AG08395 (cell line): ENCODE measurements at places on chromosomes 11 and 22.
A peak's percentile ranks its signal among the peaks of the same experiment; 100 is the strongest.

DNA sequence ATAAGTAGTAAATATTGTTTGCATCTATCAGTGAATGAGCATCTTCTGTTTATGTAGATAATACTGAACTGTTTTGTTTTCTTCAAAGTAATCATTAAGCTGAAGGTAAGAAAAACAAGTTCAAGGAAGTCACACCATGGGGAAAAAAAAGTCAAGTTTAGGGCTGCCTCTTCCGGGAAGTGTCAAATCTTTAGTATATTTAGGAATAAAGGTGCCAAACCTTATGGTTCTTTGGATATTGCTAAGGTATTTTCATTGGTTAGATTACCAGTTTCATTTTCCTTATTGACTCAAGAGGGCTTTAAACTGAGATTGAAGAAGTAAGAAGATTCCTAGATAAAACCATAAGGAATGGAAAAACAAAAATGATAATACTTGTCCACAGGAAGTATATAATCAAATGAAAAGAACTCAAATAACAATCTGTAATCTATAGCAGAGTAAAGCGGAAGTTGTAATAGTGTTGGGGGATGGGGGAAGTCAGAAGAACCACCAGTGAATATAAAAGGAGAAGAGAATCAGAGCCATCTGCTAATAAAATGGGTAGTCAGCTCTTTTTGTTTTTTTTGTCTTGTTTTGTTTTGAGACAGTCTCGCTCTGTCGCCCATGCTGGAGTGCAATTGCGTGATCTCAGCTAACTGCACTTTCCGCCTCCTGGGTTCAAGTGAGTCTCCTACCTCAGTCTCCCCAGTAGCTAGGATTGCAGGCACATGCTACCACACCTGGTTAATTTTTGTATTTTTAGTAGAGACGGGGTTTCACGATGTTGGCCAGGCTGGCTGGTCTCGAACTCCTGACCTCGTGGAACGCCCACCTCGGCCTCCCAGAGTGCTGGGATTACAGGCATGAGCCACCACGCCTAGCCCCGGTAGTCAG lies 2.3 kb downstream of the ATM start:
- no peak for DNase-seq

DNA sequence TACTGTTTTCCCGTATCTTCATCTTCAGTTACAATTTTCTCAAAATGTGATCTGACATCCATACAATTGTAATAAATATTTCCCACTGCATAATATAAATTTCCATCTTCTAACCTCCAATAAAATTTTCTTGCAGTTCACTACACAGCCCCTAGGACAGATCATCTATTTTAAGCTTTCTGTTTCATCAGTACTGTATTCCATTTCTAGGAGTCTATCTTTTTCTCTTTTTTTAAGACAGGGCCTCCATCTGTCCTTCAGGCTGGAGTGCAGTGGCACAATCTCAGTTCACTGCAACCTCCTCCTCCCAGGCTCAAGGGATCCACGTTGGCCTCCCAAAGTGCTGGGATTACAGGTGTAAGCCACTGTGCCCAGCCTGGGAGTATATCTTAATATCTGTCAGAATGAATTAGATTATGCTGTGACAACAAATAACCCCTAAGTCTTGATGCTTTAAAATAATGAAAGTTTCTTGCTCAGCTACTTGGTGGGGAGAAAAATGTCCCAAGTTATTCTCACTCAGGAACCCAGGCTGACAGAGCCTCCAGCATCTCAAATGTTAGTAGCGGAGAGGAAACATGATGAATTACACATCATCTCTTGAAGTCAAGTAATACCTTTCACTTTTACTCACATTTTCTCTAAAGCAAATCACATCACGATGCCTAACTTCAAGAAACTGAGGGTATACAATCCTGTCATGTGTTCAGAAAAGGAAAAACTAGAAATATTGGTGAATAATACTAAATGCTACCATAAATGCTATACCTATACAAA lies 92.2 kb downstream of the BUD13 start:
- DNase-seq = no peak

DNA sequence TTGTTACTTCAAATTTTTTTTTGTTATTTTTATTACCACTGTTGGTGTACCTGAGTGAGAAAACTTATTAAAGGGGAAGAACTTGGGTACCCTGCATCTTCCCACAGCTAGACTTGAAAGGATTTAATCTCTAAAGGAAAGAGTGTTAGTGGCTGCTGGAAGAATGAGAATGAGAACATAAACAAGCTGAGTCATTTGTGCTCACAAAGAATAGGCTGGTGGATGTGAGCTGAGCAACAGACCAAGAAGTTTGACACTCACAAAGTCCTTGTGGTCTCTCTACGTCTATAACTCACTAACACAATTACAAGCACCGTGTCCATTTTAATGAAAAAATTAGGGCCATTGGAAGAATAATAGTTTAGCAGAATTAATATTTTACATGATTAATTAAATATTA lies 217.6 kb upstream of the ANO5 start:
- DNase-seq = no peak

GRCh38 chr11:74276581-74276980 lies 34.9 kb downstream of the P4HA3 start:
- peak; percentile 59 for DNase-seq

- peak; percentile 30 for DNase-seq
These were observed 76.3 kb downstream of the BUD13 start for GRCh38 chr11:116696381-116696941.

GRCh38 chr11:73242251-73243092 lies 24.4 kb downstream of the P2RY2 start:
- peak; percentile 90 for DNase-seq

DNA sequence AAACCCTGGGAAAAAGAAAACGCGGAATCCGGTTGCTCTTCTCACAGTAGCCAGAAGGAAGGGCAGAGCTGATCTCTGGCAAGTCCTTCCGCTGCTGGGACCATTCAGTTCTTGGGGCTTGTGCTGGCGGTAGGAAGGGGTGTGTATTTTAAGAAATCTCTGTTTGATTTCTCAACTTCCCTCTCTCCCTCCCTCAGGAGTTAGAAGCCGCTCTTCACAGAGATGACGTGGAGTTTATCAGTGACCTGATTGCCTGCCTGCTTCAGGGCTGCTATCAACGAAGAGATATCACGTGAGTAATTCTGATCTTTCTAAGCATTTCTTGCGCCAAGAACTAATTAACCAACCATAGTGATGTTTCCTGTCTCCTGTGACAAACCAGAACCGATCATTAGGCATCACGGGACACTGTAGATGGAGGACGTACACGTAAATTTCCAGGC lies 85.9 kb upstream of the SLC25A18 start:
- no peak for DNase-seq

DNA sequence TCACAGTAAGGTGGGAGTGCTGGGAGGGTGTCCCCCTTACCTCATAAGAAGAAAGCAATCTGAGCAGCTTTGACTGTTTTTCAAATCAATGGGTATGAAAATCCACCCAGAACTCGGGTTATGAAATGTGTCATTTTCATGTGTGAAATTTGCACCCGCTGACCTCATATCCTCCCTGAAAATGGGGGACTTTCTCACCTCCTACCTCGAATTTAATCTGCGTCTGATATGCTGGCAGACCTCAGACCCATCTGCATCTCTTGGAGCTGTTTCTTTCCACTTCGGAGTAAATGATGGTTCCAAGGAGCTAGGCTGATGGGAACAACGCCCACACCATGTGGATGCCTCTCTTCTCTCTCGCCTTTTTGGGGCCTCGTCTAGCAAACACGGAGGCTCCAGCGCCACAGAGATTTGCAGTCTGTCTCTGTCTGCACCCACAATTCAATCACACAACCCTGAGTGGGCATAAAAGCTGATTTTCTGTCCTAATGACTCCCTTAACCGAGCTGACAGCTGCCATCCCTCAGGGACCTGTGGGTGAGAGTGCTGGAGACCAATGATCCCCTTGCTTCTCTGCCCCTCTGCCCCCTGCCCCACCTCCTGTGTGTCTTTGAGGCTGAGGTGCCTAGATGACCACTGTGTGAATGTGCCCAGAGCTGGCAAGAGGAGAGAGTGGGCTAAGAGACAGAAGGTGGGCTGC lies 71.0 kb downstream of the TRIM29 start:
- no peak for DNase-seq

DNA sequence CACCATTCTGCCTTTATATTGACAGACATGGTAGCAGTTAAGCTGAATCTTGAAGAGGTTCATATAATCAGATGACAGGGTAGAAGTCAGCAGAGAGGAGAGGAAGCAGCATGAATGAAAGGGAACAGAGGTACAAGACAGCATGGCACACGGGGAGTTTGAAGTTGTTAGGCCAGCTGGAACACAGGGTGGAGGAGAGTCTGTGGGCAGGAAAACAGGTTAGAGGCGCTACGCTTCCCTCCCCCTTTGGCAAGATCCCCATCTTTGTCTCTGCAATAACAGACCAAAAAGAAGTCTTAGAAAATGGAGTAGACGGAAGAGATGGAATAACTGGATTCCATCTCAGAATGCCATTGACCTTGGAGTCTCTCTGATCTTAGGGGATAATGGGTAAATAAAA lies 20.0 kb upstream of the NDUFC2 start:
- no peak for DNase-seq

- no peak for DNase-seq
These were observed 31.2 kb downstream of the OTOG start for GRCh38 chr11:17578296-17578695.

DNA sequence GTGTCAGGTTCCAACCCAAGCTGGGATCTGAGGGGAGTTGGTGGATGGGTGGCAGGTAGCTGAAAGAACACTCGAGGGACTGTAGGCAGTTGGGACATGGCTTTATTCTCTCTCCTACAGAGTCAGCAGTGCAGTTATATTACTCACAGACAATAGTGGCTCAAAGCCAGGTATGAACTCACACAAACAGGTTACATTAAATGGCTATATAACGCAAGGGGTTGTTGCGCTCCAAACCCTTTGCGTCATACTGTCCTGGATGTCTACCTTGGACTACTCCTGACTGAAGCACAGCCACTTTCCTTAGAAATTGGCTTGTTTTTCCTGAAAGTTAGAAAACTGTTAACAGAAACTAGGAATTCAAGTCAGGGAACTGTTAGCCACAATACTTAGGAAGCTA lies 66.4 kb upstream of the OR4B1 start:
- no peak for DNase-seq

- DNase-seq = peak; percentile 11
These were observed 87.4 kb upstream of the LRRC55 start for GRCh38 chr11:57094181-57094935.

- no peak for DNase-seq
These were observed 8.5 kb downstream of the PAX6 start for GRCh38 chr11:31802609-31802989.

- no peak for DNase-seq
These were observed at the start of gene KLHDC7B for GRCh38 chr22:50545522-50546325. TSS of gene KLHDC7B (plus strand) at chr22:50545899. CDS start at chr22:50546244, 345 bp downstream.
